SW 1271 (cell line): ENCODE measurements at places on chromosomes 2 and 18.

DNA sequence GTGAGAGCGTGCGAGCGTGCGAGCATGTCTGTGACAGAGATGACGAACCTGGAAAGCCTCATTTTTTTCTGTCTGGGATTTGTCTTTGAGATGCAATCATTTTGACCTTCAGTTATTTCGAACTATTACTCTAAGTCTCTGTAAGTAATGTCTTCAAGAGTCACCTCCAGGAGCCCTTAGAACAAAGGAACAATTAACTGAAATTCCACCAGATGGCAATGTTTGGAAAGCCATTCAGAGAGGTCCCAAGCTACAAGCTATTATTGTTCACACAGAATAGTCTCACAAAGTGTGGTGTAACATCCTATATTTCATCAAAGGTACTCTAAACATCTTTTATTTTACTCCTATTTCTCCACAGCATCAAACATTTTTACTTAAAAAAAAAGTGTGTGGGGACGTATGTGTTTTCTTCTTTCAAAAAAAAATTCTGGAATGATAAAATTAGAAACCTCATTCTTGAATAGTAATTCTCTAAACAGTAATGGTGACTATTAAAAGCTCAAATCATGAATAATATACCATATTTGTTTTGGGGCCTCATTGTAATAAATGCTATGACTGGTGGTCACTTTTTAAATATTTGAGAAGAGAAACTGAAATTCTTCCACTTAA, 35.1 kb upstream of the MAPRE2 start:
- DNase-seq = peak; percentile 17

GRCh38 chr18:8610459-8610851, 1.2 kb downstream of the RAB12 start:
- DNase-seq = no peak

GRCh38 chr2:42843611-42844010, 51.2 kb upstream of the HAAO start:
- no peak for DNase-seq

DNA sequence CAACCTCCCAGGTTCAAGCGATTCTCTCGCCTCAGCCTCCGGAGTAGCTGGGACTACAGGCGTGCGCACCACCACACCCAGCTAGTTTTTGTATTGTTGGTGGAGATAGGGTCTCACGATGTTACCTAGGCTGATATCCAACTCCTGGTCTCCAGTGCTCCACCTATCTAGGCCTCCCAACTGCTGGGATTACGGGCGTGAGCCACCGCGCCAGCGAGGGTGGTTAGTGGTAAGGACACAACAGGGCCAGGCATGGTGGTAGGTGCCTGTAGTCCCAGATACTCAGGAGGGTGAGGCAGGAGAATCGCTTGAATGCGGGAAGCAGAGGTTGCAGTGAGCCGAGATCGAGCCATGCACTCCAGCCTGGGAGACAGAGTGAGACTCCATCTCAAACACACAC, 26.6 kb upstream of the DUSP2 start:
- DNase-seq = no peak

GRCh38 chr18:48996901-48997463, 46.2 kb upstream of the SMAD7 start:
- peak; percentile 43 for DNase-seq

GRCh38 chr18:22547807-22548561, 130.3 kb upstream of the CTAGE1 start:
- DNase-seq = no peak

GRCh38 chr2:1601471-1602277, 142.6 kb downstream of the PXDN start:
- DNase-seq = no peak

- no peak for DNase-seq
Measured at GRCh38 chr2:131404753-131405152, 40.8 kb upstream of the RAB6D start.

GRCh38 chr2:96763511-96764252, 3.0 kb downstream of the CNNM4 start:
- no peak for DNase-seq
